Bronchus fibroblast of lung (primary cell): ENCODE measurements at places on chromosomes 7 and 10. TPM values are rescaled to one million over a fixed set of nuclear protein-coding genes. Genes with fewer than 3 reads are reported as not detected.

LRRC61 gene
- 6.7 and 6.8 TPM in 2 replicates for total RNA-seq

CRHR2 gene
- not detected in 2 replicates for total RNA-seq

STAMBPL1 gene
- 32.1 and 45.8 TPM in 2 replicates for total RNA-seq

FFAR4 gene
- total RNA-seq: not detected in 2 replicates

SLC29A3 gene
- total RNA-seq: 2.2 TPM in 2 replicates

LIPM gene
- not detected in 2 replicates for total RNA-seq
